ENCODE measurements at places on chromosomes 7 and 10.

DNA sequence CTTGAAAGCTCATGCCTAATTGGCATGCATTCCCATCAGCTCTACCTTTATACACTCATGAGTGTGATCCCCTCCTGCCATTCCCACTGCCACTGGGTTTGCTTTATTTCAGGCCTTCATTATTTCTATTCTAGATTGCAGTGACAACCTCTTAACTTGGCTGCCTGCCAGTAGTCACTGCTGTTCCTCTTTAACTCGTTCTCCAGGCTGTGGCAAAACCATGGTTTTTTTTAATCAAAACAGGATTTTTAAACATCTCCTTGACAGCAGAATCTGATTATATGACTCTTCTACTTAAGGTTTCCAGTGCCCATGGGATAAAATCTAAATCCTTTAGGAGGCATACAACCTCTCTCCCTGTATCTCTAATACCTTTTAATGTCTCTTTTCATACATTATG lies 223.7 kb upstream of the PCDH15 start:
- DNase-seq = no peak

GRCh38 chr7:96040250-96040772 lies 268.0 kb downstream of the DYNC1I1 start:
- DNase-seq = no peak

- no peak for DNase-seq
Measured at GRCh38 chr10:62617652-62618051, 186.9 kb upstream of the ADO start.

DNA sequence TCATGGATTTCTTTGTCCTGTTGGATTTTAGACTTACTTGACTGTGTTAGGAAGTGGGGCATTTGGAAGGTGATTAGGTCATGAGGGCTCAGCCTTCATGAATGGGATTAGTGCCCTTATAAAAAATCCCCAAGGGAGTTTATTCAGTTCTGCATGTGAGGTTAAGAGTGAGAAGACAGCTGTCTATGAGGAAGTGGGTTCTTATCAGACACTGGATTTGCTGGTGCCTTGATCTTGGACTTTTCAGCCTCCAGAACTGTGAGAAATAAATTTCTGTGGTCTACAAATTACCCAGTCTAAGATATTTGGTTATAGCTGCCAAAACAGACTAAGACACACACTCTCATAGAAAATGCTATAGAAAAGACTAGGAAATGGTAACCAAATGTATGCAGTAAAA lies 724.7 kb upstream of the FZD8 start:
- no peak for DNase-seq

GRCh38 chr10:70430493-70431445 lies 10.7 kb downstream of the NODAL start:
- DNase-seq = no peak
